ENCODE measurements at places on chromosomes 4 and X. TPM values are rescaled to one million over a fixed set of nuclear protein-coding genes. Genes with fewer than 3 reads are reported as not detected.
A peak's percentile ranks its signal among the peaks of the same experiment; 100 is the strongest.

GRCh38 chr4:26557164-26557563 is 26.7 kb upstream of the TBC1D19 start:
- no peaks in the 10 kb centered on the region for H3K27me3 ChIP-seq
- no peaks in the 10 kb centered on the region for H3K4me1 ChIP-seq
- no peaks in the 10 kb centered on the region for H3K36me3 ChIP-seq
- H3K27ac ChIP-seq: no peak overlapping the region
- no peak overlapping the region for H3K4me3 ChIP-seq

- no peaks in the 10 kb centered on the region for H3K27me3 ChIP-seq
- H3K4me3 ChIP-seq: no peak overlapping the region
- DNase-seq: no peak
- no peaks in the 10 kb centered on the region for H3K36me3 ChIP-seq
- no peaks in the 10 kb centered on the region for H3K4me1 ChIP-seq
- H3K27ac ChIP-seq: no peak overlapping the region
Observed at GRCh38 chrX:24767557-24767956, 73.8 kb downstream of the POLA1 start.

- H3K27me3 ChIP-seq: peaks cover 22% of the 10 kb centered on the region
- H3K4me3 ChIP-seq: no peak overlapping the region
- no peak for DNase-seq
- H3K27ac ChIP-seq: no peak overlapping the region
- no peaks in the 10 kb centered on the region for H3K4me1 ChIP-seq
Observed at GRCh38 chr4:1797861-1798579, 4.9 kb downstream of the FGFR3 start.

DNA sequence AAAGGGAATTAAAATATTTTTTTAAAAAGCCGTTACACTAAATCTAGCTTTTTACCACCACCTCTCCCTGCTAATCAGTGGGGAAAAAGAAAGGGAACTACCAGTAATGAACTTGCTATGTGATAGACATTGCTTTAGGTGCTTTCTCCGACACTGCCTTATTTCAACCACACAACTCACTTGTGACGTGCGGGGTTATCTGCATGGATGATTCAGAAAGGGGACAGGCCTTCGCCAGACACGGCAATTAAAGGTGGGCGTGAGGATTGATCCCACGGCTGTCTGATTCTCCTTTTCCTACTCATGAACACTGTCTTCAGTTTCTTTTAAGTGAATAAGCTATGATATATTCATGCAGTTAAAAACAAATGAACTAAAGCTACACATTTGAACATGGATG is 882 bp upstream of the CXCR3 start:
- no peak for DNase-seq
- no peaks in the 10 kb centered on the region for H3K36me3 ChIP-seq
- no peak overlapping the region for H3K27ac ChIP-seq
- H3K4me1 ChIP-seq: no peaks in the 10 kb centered on the region
- H3K4me3 ChIP-seq: no peak overlapping the region

- H3K36me3 ChIP-seq: no peaks in the 10 kb centered on the region
- no peak for DNase-seq
- peaks cover 21% of the 10 kb centered on the region for H3K4me1 ChIP-seq
- H3K27me3 ChIP-seq: no peaks in the 10 kb centered on the region
- H3K4me3 ChIP-seq: no peak overlapping the region
- peak overlapping the region; percentile 70 for H3K27ac ChIP-seq
Observed at GRCh38 chr4:87949961-87950360, 25.6 kb upstream of the SPP1 start.

GRCh38 chr4:105430811-105431210 is 43.1 kb downstream of the PPA2 start:
- no peaks in the 10 kb centered on the region for H3K36me3 ChIP-seq
- no peak for DNase-seq
- no peak overlapping the region for H3K27ac ChIP-seq
- no peak overlapping the region for H3K4me3 ChIP-seq

DNA sequence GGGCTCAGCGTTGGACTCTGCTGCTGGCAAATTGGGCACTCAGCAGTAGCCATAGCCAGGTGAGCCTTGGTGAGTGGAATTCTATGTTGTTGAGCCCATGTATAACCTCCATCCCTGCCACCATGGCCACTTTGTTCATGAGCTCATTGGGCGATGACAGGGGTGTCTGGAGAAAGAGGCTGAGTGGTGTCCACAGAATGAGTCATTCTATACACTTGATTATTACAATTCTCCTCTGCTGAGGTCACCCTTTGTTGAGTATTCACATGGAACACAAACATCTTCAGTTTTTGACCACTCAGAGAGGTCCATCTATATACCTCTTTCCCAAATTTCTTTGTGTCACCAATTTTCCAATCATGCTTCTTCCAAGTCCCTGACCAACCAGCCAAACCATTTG is 1341.7 kb downstream of the PCDH7 start:
- H3K4me1 ChIP-seq: no peaks in the 10 kb centered on the region
- H3K4me3 ChIP-seq: no peak overlapping the region
- no peaks in the 10 kb centered on the region for H3K36me3 ChIP-seq
- H3K27me3 ChIP-seq: no peaks in the 10 kb centered on the region
- DNase-seq: no peak
- no peak overlapping the region for H3K27ac ChIP-seq

- peaks cover 1% of the 10 kb centered on the region for H3K4me1 ChIP-seq
- H3K27ac ChIP-seq: no peak overlapping the region
- no peaks in the 10 kb centered on the region for H3K27me3 ChIP-seq
Observed at GRCh38 chr4:32032136-32032672, 1312.0 kb downstream of the PCDH7 start.

DNA sequence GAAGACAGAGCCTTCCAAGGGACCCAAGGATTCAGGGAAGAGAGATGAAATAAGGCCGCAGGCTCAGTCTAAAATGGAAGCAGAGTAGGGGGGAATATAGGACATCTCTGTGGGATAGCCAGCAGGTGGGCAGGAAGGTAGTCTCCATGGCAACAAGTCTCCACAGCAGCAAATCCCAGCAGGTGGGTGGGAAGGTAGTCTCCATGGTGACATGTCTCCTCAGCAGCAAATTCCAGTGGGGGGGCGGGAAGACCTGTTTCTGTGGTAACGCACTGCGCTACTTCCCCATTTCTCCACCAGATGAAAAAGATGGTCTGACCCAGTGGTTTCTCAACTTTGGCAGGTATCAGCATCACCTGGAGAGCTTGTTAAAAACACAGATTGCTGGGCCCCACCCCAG is 18.3 kb downstream of the NLGN3 start:
- peak; percentile 77 for DNase-seq
- H3K36me3 ChIP-seq: no peaks in the 10 kb centered on the region
- no peak overlapping the region for H3K4me3 ChIP-seq
- 0 out of 2 replicates have a peak overlapping the region, but pooled peaks have one; percentile 55 for H3K27ac ChIP-seq
- H3K4me1 ChIP-seq: no peaks in the 10 kb centered on the region

- no peaks in the 10 kb centered on the region for H3K36me3 ChIP-seq
- no peak overlapping the region for H3K27ac ChIP-seq
- H3K27me3 ChIP-seq: peaks cover 7% of the 10 kb centered on the region
- H3K4me3 ChIP-seq: no peak overlapping the region
Observed at GRCh38 chrX:25028726-25029125, 13.0 kb upstream of the ARX start.

- DNase-seq: no peak
- H3K4me1 ChIP-seq: no peaks in the 10 kb centered on the region
- H3K27ac ChIP-seq: no peak overlapping the region
- no peaks in the 10 kb centered on the region for H3K27me3 ChIP-seq
- H3K4me3 ChIP-seq: no peak overlapping the region
- no peaks in the 10 kb centered on the region for H3K36me3 ChIP-seq
Observed at GRCh38 chr4:960140-960635, 13.2 kb downstream of the DGKQ start.

DNA sequence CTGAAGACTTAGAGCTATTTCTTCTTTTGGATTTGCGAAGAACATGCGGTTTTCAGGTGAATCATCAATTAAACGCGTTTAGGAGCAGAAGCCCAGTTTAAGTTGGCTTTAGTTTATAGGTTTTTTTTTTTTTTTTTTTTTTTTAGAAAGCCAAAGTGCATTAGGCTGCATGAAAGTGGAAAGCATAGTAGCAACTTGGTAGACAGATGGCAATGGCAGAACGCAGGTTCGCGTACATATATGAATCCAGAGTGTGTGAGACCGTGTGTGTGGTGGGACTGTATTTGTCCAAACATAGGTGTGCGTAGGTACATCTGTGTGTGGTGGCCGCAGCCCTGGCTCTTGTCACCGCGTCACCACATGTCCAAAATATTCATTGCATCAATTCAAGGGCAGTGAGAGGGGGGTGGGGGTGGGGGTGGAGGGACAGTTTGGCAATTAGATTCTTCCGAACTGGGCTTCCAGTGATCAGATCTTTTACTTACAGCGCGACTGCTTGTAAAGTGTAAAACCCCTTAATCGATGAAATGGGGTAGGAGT is 901 bp downstream of the JADE1 start:
- peak overlapping the region; percentile 66 for H3K4me3 ChIP-seq
- H3K36me3 ChIP-seq: no peaks in the 10 kb centered on the region
- peaks cover 34% of the 10 kb centered on the region for H3K4me1 ChIP-seq
- H3K27ac ChIP-seq: peak overlapping the region; percentile 100
- H3K27me3 ChIP-seq: no peaks in the 10 kb centered on the region

GRCh38 chr4:186823989-186824388 is 100.3 kb upstream of the FAT1 start:
- H3K4me3 ChIP-seq: no peak overlapping the region
- H3K4me1 ChIP-seq: no peaks in the 10 kb centered on the region
- no peak for DNase-seq
- H3K36me3 ChIP-seq: no peaks in the 10 kb centered on the region
- no peaks in the 10 kb centered on the region for H3K27me3 ChIP-seq

DNA sequence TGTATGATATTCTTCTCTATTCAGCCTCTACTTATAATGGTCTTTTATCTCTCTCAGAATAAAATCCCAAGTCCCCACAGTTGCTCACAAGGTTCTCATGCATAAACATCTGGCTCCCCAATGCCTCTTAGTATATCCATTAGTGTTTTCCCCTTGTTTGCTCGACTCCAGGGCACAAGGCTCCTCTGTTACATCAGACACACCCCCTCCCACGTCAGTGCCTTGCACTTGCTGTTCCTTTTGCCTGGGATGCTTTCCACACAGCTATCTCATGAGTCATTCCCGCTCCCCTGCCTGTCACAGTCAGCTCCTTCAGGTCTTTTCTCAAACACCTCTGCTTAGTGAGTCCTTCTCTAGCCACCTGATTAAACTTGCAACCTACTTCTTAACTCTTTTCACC is 260.2 kb downstream of the IL1RAPL1 start:
- DNase-seq: no peak
- no peaks in the 10 kb centered on the region for H3K36me3 ChIP-seq
- H3K27me3 ChIP-seq: no peaks in the 10 kb centered on the region
- no peak overlapping the region for H3K27ac ChIP-seq
- H3K4me3 ChIP-seq: no peak overlapping the region

GRCh38 chr4:86048426-86048825 is 311.4 kb downstream of the MAPK10 start:
- DNase-seq: no peak
- no peak overlapping the region for H3K27ac ChIP-seq
- H3K4me1 ChIP-seq: no peaks in the 10 kb centered on the region
- no peaks in the 10 kb centered on the region for H3K36me3 ChIP-seq
- no peaks in the 10 kb centered on the region for H3K27me3 ChIP-seq

- H3K36me3 ChIP-seq: no peaks in the 10 kb centered on the region
- H3K27me3 ChIP-seq: no peaks in the 10 kb centered on the region
- no peak overlapping the region for H3K4me3 ChIP-seq
- DNase-seq: no peak
- no peak overlapping the region for H3K27ac ChIP-seq
Observed at GRCh38 chr4:57098415-57098814, 11.8 kb downstream of the IGFBP7 start.

DNA sequence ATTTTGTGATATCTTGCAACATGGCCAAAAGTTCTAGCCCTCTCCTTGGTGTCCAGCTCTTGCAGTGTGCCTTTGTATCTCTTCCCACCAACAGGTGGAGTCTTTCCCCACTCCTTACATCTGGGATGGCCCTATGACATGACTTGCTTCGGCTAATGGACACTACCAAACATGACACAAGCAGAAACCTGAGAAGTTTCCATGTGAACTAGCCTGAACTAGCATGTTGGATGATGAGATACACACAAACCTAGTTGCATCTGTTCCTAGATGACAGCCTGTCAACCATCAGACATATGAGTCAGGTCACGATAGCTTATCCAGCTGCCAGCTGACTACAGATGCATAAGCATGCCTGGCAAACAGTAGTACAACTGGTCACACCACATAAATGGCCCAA is 207.5 kb upstream of the FTHL17 start:
- H3K36me3 ChIP-seq: no peaks in the 10 kb centered on the region
- no peaks in the 10 kb centered on the region for H3K27me3 ChIP-seq
- H3K27ac ChIP-seq: no peak overlapping the region
- peak; percentile 26 for DNase-seq

DNA sequence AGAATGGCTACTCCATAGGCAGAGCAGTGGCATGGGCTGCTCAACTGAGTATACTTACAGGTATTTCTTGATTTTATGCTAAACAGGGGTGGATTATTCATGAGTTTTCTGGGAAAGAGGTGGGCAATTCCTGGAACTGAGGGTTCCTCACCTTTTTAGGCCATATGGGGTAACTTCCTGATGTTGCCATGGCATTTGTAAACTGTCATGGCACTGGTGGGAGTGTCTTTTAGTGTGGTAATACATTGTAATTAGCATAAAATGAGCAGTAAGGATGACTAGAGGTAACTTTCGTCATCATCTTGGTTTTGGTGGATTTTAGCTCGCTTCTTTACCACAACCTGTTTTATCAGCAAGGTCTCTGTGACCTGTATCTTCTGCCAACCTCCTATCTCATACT is 48.2 kb upstream of the HPSE start:
- no peak for DNase-seq
- H3K27me3 ChIP-seq: no peaks in the 10 kb centered on the region
- H3K36me3 ChIP-seq: 0 out of 2 replicates have a peak, but pooled peaks cover 11% of the 10 kb centered on the region
- H3K27ac ChIP-seq: no peak overlapping the region
- H3K4me3 ChIP-seq: no peak overlapping the region

DNA sequence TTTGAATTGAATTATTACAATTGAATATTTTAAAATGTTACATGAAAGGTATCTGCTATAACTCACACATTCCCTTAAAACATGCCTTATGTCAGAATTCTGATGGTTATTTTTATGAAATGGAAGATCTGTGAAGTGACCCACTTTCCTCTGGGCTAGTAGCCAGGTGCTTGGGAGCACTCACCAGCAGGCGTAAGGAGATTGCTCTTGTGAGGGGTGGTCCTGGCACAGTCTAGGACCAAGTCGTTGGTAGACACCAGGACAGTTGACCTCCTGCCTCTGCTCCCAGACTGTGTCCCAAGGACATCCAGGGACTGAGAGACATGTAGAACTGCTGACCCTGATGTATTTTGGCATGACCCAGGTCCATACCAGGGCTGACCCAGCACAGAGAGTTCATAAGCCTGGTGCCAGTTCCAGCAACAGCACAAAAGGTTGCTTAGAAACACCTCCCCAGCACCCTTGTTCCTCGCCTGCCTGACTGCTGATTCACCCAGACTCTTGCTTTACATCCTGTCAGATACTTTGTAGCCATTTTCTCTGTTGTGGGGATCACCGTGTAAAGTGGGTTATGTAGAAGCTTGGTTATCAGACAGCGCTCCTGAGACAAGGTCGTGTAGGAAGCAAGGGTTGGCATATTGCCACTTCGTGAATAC is 48.5 kb downstream of the NELFA start:
- no peaks in the 10 kb centered on the region for H3K27me3 ChIP-seq
- H3K4me1 ChIP-seq: no peaks in the 10 kb centered on the region
- H3K4me3 ChIP-seq: no peak overlapping the region
- H3K36me3 ChIP-seq: peaks cover 11% of the 10 kb centered on the region

The NDST4 gene
- not detected for total RNA-seq

The SPIN2A gene
- 2.6 TPM for total RNA-seq

The UGT2A1 gene
- total RNA-seq: not detected

The H2BW2 gene
- total RNA-seq: not detected

The FAM236B gene
- not detected for total RNA-seq

The UTP3 gene
- 29.9 TPM for total RNA-seq

The CSN1S1 gene
- not detected for total RNA-seq

The RGN gene
- 6.7 TPM for total RNA-seq

Data from GM23338 (cell line).